ENCODE measurements at places on chromosomes 2 and 18.

GRCh38 chr2:174593041-174593440 is 4.6 kb downstream of the WIPF1 start:
- no peak for DNase-seq

- DNase-seq: no peak
These were observed 62.8 kb upstream of the RNF152 start for GRCh38 chr18:61955644-61956043.

DNA sequence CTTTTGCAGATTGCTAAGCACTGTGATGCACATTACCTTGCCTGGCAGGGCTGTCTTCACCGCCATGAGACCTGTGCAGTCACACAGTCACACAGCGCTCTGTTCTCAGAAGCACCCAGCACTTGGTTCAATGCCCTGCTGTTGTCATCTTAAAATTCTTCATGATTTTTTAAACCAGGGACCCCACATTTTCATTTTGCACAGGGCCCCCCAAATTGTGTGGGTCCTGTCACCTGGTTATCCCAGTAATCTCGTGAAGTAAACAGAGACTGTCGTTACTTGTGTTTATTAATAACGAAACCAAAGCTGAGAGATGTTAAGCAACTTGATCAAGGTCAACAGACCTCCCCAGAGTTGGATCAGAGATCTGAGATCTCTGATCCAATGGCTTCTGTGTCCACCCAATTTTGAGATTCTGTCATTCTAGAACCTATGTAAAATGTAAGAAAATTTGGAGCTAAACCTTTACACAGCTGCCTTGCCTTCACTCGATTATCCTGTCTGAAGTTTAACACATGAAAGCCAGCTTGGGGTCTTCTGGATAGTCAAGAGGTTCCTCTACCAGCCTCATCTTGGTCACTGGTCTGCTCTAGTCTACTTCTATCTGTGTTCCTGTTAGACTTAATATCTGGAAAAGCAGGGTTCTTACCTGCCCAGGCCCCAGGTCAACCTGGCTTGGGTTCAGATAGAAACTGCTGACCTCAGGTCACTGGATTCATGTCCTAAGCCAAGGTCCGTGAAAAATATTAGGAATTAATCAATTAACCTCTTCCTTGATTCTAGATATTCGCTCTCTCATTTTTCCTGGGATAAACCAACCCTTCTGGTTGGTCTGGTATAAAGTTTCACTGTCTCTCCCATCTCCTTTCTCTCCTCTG is 13.7 kb upstream of the TTC39C start:
- no peak for DNase-seq

DNA sequence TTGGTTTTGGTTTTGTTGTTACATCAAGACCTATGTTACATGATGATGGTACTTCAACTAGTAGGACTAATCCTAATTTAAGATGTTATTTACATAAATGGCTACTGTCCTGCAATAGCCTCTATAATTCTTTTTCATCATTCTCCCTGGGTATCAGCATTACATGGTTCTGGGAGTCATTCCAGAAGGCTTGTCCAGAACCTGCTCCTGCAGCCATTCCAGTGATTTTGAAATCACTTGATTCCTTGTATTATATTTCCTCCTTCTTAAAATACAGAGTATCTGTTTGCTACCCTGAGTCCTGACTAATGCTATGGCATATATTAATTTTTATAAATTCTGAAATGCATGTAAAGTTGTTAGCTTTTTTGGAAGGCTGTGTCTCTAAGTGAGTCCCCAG is 400.5 kb upstream of the MEIS1 start:
- DNase-seq: no peak

GRCh38 chr2:11365096-11365879 is 20.9 kb upstream of the ROCK2 start:
- no peak for DNase-seq

DNA sequence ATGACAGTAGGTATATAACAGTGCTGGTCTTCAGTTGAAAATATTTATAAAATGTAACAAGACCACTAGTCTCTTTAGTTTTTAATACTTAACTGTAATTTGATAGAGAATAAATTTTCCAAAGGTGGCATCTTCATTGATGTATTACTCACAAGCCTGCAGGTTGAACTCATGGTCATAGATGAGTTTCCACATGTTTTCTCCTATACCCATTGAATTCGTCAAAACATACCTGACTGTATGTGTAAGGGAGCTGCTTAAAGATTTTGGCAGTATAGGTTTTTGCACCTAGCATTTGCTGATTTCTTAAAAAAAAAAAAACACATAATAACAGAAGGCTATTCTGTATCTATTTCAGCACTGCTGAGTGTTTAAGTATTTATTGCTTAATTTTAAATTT is 112.9 kb downstream of the FMNL2 start:
- no peak for DNase-seq

DNA sequence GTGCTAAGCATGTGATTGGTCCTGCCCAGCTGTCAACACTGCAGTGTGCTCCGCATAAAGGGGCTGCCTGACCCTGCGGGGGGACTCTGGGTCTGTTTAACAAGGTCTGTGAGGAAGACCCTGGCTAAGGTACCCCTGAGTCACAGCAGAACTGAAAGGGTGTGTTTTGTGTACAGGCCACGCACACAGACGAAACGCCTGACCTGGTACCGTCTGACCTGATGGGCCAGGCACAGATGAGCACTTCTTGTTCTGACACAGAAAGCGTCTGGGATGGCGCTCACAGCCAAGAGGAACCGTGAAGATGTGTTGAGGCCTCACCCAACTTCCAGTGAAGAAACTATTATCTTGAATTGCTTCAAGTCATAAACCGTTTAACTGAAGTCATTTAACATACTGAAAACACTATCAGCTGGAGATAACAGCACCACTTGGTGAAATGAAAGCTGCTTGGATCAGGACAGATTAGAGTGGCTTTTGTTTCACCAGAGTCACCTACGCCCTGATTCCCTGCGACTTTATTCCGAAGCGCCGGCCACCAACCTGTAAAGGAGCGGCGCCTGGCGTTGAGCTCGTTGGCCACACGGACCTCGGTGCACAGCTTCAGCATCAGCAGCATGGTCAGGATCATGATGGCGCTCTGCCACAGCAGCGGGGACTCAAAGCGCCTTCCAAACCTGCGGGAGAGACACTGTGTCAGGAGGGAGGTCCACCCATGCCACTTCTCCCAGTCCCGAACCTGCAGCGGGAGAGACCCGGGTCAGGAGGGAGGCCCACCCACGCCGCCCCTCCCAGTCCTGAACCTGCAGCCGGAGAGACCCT is 8.5 kb downstream of the SLC66A2 start:
- no peak for DNase-seq
